Activated T-helper 2 cell treated with anti-CD3 and anti-CD28 coated beads, Interferon-gamma antibody, Interleukin-2, Interleukin-4, amounts not matched to agents 10 μg/mL and 5 μg/mL and 100 μg/mL, durations not matched to agents 14 hours and 24 hours and 36 hours (primary cell): ENCODE measurements at places on chromosomes 7 and 10.

- DNase-seq, result no peak
Measured at GRCh38 chr10:131710142-131710861, 190.5 kb upstream of the PPP2R2D start.

GRCh38 chr10:47285381-47286115 is 14.4 kb upstream of the GDF10 start:
- DNase-seq, result no peak

- DNase-seq, result no peak
Measured at GRCh38 chr10:34574353-34574934, 240.7 kb downstream of the PARD3 start.

- no peak for DNase-seq
Measured at GRCh38 chr10:29517352-29517923, 117.3 kb downstream of the SVIL start.

- DNase-seq, result no peak
Measured at GRCh38 chr10:22259280-22259679, 41.5 kb upstream of the EBLN1 start.

GRCh38 chr7:12401538-12402364 is 1.9 kb downstream of the VWDE start:
- DNase-seq, result no peak

DNA sequence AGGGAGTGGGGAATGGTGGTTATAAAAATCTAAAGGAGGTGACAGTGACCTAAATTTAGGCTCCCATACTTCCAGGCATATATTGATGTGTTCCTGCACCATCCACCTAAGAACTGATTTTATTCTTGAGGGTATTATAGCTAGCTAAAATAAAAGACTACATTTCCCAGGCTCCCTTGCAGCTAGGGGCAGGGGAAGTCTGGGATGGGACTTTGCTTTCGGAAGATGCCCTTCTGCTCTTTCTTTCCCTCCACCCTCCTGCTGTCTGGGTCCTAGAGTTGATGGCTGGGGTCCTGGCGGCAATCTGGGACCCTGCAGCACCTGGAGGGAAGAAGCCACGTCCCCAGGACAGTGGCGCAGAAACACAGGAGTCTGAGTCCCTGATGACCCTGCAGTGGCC is 53.8 kb upstream of the SAMD8 start:
- no peak for DNase-seq

GRCh38 chr7:103113164-103113563 is 35.7 kb downstream of the NAPEPLD start:
- no peak for DNase-seq

DNA sequence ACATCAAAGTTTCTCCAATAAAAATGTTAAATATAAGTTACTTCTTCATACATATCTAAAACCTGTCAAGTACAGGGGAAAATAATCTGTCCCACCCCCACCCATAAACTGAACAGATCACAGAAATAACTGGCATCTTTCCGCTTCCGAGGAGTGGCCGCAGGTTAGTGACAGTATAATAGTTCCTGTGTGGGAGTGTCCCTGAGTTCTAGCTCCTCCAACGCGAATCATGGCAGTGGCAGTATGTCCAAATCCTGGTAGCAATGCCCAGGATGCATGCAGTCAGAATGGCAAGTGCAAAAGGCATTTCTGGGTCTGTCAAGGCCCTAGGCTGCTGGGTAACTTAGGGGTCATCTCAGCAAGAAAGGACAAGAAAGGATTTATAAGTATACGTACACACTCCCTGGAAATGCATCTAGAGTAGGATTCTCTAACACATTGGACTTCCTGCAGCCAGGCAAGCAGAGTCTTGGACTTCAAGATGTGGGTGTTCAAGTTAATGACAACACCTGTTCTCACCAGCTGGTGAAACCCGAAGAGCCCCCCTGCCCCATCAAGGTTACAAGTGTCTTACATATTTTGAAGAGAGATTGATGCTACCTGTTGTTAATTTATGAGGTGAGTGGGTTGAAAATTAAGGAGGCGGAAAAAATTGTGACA is 94.4 kb upstream of the COL1A2 start:
- DNase-seq, result no peak

GRCh38 chr10:91298224-91298871 is 77.9 kb downstream of the PCGF5 start:
- peak; percentile 69 for DNase-seq

DNA sequence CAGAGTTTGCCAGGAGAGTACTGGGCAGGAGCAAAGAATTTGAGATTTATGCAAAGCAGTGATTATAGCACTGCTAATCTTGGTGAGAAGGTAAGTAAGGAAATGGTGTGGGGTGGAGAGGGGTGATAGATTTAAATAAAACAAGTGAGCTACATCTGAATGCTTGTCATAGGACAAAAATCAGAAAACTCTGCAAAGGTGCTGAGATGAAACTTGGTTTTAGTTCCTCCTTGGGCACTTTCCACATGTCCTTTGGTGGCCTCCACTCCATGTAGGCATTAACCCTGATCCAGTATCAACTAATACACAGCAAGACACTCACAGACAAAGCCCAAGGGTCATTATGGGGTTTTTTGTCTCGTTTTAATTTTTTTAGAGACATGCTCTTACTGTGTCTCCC is 25.7 kb upstream of the FAM107B start:
- no peak for DNase-seq

DNA sequence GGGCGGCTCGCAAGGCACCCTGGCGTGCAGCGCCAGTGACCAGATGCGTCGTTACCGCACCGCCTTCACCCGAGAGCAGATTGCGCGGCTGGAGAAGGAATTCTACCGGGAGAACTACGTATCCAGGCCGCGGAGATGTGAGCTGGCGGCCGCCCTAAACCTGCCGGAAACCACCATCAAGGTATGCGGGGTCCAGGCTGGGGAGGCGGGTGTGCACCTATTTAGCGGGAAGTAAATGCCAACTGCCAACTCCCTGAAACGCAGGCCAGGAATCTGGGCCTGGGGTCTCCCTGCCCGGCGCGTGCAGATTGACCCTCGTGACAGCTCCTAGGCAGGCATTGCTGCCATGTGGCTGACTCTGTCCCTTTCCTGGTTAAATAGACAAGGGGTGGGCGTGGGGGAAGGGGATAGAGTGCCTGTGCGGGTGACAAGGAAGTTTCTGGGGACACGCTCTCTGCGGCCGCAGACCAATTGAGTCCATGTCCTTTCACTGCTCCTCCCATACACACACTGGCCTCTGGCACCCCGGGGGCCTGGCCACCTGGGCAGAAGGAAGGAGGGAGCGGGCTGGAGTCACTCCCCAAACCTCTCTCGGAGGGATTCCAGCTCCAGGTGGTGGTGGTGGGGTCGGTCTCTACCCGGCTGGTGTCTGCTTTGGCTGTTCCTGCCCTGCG is 2.7 kb downstream of the EVX1 start:
- DNase-seq, result no peak

- no peak for DNase-seq
Measured at GRCh38 chr7:80671744-80672143, 33.3 kb downstream of the CD36 start.

DNA sequence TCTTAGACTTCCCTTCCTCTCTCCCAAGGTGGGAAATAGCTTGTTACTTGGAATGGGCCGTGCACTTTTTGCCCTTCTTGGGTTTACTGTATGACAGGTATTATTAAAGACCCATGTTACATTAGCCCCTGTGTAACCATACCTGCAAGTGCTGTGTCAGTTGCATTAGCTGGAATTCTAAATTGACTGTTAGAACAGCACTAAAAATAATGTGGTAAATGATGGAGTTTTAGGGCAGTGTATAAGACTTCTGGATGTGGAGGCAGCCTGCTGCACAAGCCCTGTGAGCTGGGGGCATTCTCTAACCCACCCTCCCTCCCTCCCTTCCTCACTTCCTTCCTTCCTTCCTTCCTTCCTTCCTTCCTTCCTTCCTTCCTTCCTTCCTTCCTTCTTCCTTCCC is 52.7 kb downstream of the GALNT17 start:
- DNase-seq, result no peak

DNA sequence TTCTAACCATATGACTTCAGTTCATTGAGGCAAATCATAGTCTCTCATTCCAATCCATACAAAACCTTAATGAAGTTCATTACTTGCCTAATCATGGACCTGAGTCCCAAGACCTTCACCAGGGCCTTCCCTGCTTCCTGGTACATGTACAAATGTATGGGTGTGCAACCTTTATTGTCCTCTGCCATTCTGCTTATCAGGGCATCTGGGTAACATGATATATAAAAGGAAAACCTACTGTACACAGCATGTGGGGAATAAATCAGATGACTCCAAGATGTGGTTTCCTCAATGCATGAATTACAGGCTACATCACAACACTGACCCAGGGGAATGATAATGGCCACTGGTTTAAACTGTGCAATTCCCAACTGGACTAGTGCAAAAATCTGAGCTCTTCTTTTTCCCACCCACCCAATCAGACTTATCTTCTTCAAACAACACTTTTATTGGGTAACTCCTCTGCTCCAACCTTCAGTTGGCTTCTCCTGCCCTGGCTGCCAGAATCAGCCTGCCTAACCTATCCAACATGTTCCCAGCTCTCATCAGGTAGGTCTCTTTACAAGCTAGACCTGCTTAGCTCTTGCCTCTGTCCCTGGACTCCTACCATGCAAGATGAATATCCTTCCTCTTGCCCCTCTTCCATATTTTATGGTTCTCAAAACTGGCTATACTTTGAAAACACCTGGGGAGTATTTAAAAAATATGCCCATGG is 11.4 kb downstream of the GOT1 start:
- DNase-seq, result no peak

DNA sequence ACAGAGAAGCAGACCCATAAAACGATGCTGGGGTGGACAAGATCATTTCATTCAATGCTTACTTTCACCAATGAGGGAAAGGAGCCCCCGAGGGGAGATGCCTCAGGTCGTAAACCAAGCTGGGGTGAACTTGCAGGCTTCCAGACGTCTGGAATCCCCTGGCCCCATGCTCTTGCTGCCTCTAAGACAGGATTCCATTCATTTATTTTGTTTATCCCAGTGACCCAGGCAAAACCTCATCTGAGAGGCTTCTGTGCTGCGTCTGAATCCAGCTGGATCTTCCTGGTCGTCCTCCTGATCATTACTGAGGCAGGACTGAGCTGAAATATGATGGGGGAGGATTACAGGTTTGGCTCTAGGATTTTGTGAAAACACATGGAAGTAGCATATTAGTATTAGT is 182.9 kb downstream of the MYOF start:
- no peak for DNase-seq

DNA sequence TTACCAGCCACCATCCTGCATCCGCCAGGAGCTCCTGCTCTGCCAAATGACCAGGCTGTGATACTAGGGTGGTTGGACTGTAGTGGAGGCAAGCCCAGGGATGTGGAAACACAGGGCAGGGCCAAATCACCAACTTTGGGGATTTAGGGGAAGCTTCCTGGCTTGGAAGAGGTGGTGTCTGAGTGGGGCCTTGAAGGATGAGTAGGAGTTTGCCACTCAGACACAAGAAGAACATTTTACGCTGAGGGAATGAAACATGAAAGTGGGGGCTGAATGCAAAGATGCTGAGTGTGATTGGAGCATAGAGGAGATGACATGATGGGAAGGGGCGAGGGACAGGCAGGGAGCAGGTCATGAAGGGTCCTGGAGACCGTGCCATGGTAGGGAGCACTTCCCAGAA is 329.5 kb downstream of the RPS24 start:
- DNase-seq, result no peak

- DNase-seq, result no peak
Measured at GRCh38 chr7:151099486-151100211, 13.4 kb downstream of the AGAP3 start.

DNA sequence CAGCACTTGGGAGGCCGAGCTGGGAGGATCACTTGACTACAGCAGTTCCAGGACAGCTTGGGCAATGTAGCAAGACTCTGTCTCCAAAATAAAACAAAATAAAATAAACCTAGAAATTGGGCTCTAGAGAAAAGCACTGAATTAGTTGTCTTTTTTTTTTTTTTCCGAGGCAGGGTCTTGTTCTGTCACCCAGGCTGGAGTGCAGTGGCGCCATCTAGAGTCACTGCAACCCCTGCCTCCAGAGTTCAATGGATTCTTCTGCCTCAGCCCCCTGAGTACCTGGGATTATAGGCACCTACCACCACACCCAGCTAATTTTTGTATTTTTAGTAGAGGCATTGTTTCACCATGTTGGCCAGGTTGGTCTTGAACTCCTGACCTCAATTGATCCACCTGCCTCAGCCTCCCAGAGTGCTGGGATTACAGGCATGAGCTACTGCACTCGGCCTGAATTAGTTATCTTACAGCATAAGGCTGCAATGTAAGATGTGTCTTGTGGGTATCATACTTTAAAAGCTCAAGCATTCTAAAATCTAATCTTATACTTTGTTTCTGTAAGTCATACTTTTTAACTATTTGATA is 12.8 kb downstream of the MEIG1 start:
- no peak for DNase-seq

- no peak for DNase-seq
Measured at GRCh38 chr10:31140716-31141115, 109.1 kb upstream of the ZNF438 start.

- no peak for DNase-seq
Measured at GRCh38 chr10:75226656-75227055, 9.1 kb downstream of the COMTD1 start.

GRCh38 chr10:66350622-66351399 is 575.0 kb upstream of the LRRTM3 start:
- no peak for DNase-seq

DNA sequence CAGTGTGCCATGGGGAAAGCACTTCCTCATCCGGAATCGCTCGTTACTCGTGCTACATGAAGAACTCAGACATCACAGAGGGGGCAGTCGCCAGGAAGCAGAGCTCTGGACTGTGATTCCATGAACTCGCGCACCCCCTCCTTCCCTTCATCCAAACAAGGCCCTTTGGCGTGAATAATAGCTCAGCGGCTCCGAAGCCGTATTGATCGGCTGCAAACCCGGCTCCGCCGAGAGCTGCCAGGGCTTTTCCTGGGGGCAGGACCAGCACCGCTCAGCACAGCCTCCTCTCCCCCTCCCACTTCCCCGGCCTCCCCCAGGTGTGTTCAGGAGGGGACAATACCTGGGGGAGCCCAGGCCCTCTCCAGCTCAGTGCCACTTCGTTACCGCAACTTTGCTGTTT is 129.0 kb upstream of the TCF7L2 start:
- no peak for DNase-seq

DNA sequence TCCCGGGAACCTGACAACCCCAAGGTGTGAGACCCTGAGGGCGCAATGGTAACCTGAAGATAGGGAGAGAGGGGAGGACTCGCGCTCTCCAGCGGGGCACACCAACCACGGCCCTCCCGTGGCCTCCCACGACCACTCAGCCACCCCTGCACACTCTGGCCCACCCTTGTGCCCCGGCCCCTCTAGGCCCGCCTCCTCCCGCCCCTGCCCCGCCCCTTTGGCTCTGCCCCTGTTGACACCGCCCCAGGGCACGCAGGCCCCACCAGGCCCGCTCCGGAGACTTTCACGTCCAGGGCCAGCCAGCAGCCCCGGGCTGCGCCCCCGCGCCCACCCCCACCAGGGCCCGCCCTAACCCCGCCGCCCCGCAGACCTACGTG is 10.9 kb downstream of the ATG9B start:
- no peak for DNase-seq

- DNase-seq, result no peak
Measured at GRCh38 chr7:42932811-42933591, 825 bp downstream of the MRPL32 start.
